ENCODE measurements at places on chromosomes 2 and 18. TPM values are rescaled to one million over a fixed set of nuclear protein-coding genes. Genes with fewer than 3 reads are reported as not detected.
A peak's percentile ranks its signal among the peaks of the same experiment; 100 is the strongest.

GRCh38 chr18:46407486-46408166 lies 249.4 kb downstream of the LOXHD1 start:
- H3K36me3 ChIP-seq: no peaks in the 10 kb centered on the region
- H3K27me3 ChIP-seq: peaks cover 10% of the 10 kb centered on the region
- peaks cover 10% of the 10 kb centered on the region for H3K4me1 ChIP-seq
- no peak for DNase-seq
- H3K27ac ChIP-seq: no peak overlapping the region
- no peak overlapping the region for H3K4me3 ChIP-seq

DNA sequence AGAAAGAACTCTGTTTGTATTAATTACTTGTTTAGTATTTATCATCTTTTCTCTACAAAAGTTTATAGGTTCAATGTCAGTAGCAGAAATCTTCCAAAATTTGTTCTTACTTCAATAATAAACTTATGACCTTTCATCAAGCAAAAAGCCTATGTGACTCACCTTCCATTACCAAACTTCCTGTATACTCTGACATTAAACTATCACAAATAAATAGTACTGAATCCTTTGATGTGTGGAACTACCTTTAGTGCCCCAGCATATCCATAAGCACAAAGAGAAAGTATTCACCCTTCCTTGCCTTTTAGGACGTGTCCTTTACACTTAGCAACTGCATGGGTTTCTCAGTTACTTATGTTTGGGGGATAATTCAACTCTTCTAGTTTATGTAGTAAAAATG lies 166.0 kb downstream of the EHBP1 start:
- H3K27ac ChIP-seq: peak overlapping the region; percentile 2
- H3K4me3 ChIP-seq: no peak overlapping the region
- peaks cover 11% of the 10 kb centered on the region for H3K4me1 ChIP-seq
- H3K36me3 ChIP-seq: peaks cover 33% of the 10 kb centered on the region
- no peak for DNase-seq

- DNase-seq: no peak
- H3K4me3 ChIP-seq: no peak overlapping the region
- peaks cover 31% of the 10 kb centered on the region for H3K27me3 ChIP-seq
- H3K36me3 ChIP-seq: no peaks in the 10 kb centered on the region
Observed at GRCh38 chr2:80300954-80301353, 3.6 kb downstream of the LRRTM1 start.

GRCh38 chr18:23757437-23757733 lies 68.1 kb downstream of the LAMA3 start:
- no peak overlapping the region for H3K4me3 ChIP-seq
- H3K4me1 ChIP-seq: no peaks in the 10 kb centered on the region
- peaks cover 5% of the 10 kb centered on the region for H3K27me3 ChIP-seq
- no peak overlapping the region for H3K27ac ChIP-seq

DNA sequence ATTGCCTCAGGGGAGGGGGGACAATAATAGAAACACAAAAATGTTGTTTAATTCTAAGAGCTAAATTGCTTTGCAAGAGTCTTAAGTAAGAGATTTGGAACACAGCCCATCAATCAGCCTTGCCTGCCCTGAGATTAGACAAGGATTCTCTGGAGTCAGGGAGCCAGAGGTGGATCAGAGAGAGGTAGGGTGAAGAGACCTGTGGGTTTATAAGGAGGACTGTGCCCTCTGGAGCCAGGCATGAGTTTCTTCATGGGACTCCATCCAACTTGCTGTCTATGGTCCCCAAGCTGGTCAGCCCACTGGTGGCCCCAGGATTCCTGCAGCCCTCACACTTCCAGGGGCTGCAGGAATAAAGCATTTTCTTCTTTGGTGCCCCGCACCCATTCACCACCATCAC lies 139.3 kb downstream of the ALK start:
- H3K27me3 ChIP-seq: no peaks in the 10 kb centered on the region
- no peak overlapping the region for H3K4me3 ChIP-seq
- no peak overlapping the region for H3K27ac ChIP-seq
- H3K36me3 ChIP-seq: no peaks in the 10 kb centered on the region
- H3K4me1 ChIP-seq: no peaks in the 10 kb centered on the region

LYPD6B gene
- total RNA-seq: not detected

NAT8 gene
- total RNA-seq: not detected

TMEM198 gene
- total RNA-seq: 3.3 TPM
